CD8-positive, alpha-beta T cell (primary cell): ENCODE measurements at places on chromosomes 3 and 15. TPM values are rescaled to one million over a fixed set of nuclear protein-coding genes. Genes with fewer than 3 reads are reported as not detected.
A peak's percentile ranks its signal among the peaks of the same experiment; 100 is the strongest.

The EPB42 gene
- total RNA-seq = not detected

DNA sequence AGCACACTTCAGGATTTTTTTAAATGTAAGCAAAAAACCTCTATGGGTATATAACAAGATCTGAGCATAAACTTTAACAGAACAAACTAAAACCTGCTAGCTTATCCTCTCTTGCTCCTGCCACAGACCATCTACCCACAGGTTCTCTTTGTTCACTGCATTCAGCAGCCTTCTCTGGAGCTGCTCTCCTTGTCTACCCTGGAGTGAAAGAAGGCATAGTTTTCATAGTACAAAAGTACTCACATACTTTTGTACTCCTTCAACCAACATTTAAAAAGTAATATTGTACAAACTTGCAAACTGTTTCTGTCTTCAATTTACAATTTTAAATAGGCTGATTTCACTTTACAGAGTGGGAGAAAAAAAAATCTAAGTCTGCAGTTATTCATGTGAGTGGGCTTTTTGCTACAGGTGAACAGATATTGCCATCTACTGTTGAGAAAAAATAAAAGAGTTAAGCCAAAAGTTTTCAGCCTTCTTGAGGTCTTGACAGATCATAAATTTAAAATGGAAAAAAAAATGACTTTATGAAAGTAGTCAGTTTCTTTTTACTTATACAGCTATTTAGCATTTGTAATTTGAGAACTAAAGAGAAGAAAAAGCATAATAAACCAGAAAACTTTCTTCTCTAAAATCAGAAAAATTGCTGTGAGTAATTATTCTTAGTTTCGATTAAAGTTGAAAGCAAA lies 20.4 kb downstream of the TERC start:
- no peak for DNase-seq

- DNase-seq = no peak
These were observed at the start of gene LSAMP for GRCh38 chr3:116445311-116445841. LSAMP (minus strand) TSS chr3:116445487.

GRCh38 chr3:82329300-82329699 lies 567.9 kb upstream of the GBE1 start:
- no peak for DNase-seq

- DNase-seq = no peak
These were observed 19.3 kb upstream of the NOX5 start for GRCh38 chr15:68994981-68995761.

The TTLL13 gene
- total RNA-seq = 0.28 TPM

GRCh38 chr3:73228000-73228399 lies 166.5 kb downstream of the EBLN2 start:
- no peak for DNase-seq

The CAPN3 gene
- 6.4 TPM for total RNA-seq

DNA sequence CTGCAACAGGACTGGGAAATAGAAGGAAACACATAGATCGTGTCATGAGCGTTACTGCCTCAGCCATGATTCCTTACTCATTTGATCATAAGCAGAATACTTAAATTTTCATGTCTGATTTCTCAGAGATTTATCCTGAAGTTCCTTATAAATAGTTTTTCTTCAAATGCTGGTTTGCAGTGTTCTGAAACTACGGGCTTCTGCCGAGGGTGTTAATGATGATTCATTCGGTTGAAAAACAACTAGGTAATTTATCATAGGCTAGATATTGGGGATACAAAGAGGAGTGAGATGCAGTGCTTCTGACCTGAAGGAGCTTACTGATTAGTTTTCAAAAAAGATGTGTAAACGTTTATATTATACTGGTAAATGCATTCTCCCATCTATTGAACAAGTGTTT lies 428.9 kb downstream of the NLGN1 start:
- no peak for DNase-seq

The RGMA gene
- total RNA-seq = 0.50 TPM

- DNase-seq = no peak
These were observed 464.9 kb upstream of the RBMS3 start for GRCh38 chr3:28816017-28816416.

GRCh38 chr15:26773067-26773877 lies 406 bp upstream of the GABRB3 start:
- DNase-seq = no peak

The GP9 gene
- total RNA-seq = not detected

The AQP9 gene
- not detected for total RNA-seq

- DNase-seq = no peak
These were observed 3.6 kb upstream of the EIF4E3 start for GRCh38 chr3:71728632-71729342.

GRCh38 chr15:43966646-43967045 lies 139.8 kb downstream of the WDR76 start:
- no peak for DNase-seq

DNA sequence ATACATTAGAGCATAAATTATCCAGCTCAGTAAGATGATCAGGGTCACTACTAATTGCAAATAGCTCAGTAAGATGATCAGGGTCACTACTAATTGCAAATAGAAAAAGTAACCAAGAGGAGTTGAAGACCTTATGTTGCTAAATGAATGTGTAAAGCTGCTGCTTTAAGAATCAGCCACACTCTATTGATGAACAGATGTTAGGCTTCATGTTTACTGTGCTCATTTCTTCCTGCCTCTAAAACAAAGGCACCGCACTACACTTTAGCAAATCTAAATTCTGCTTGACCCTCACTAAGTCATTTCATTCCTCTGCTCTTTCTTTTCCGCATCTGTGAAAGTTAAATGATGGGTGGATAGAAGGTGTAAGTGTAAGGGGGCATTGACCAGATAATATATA lies 92.6 kb upstream of the PLSCR4 start:
- DNase-seq = no peak

- no peak for DNase-seq
These were observed 93.1 kb downstream of the ARHGEF26 start for GRCh38 chr3:154214306-154214705.

The GASK1A gene
- not detected for total RNA-seq

The SCAANT1 gene
- total RNA-seq = not detected

DNA sequence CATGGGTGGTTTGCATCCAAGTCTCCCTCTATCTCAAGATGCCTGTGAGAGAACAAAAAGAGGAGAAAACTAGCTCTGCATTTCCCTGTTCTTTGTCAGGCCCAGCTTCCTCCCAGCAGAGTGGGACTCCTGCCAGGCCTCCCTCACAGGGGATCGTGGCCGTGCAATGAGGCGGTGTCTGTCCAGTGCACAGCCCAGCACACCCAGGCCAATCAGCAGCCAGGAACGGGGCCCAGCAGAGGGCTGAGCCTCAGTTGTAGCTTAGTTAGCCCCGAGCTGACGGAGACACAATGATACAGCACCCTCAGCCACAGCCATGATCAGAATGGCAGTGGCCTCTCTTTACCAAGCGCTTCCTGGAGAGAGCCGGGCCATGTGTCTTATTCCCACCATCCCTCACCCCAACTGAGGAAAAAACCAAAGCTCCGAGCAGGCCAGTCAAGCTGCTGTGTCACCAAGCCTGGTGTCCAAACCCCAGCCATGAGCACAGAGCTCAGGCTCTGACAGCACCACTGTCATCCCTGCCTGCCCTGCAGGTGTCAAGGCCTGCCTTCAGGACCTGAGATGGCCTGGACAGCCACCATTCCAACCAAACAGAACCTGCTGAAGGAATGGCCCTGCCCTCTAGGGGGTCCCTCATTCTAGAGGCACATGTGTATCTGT lies 71.1 kb downstream of the DNAJB8 start:
- no peak for DNase-seq

The PLOD2 gene
- not detected for total RNA-seq

DNA sequence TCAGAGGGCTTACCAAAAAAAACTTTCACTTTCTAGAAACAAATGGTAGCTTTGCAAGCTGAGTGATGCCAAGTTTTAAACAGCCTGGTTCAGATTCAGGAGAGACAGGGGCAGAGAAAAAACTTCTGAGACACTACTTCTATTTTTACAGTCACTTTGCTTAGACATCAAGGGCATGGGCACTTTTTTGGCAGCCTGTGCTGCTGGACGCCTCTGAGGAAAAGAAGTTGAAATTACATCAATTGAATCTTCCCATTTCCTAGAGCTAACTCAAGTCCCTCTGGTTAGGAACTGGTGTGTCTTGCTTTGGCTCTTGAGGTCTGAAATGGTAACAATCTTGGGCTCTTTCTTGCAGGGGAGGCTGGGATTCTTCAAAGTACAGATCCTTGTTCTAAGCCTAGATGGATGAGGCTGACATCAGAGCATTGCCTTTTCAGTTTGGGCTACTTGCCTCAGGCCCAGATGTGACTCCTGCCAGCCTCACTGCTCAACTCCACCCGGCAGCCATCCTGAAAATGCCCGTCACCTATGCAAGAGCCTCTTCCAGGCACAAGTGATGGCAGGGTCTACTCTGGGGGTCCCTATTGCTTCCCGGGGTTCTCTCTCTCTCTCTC lies 357.5 kb downstream of the FOXP1 start:
- no peak for DNase-seq

GRCh38 chr3:46024131-46024530 lies 3.2 kb downstream of the XCR1 start:
- DNase-seq = no peak

DNA sequence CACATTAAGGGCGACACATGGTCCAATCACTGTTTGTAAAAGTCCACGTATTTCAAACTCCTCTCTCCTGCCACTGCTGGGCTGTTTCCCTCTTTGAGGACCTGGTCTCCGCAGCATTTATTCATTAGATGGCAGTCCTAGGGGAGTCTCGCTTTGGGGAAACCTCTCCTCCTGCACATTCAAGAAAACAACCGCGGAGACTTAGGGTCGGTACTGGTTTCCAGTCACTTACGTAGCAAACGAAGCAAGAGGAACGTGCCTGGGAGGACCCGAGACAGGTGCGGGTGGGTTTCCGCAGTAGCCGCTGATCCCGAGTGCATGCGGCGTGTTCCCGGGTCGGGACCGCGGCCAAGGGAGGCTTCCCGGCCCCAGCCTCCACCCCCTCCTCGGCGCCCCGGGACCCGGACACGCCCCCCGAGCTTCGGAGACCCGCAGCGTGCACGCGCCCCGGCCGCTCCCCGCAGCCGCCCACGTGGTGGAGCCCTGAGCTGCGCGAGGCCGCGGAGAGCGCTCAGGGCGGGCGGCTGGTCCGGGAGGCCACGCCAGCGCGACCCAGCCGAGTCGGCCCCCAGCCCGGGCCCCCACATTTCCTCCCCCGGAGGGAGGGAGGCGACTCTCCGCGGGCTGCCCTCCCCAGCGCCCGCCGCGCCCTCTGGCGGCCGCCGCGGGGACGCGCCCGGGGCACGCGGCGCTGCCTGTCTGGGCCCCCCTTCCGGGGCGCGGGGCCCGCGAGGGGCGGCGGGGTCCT lies 1.1 kb upstream of the IGF1R start:
- DNase-seq = peak; percentile 67

GRCh38 chr3:170585937-170586310 lies at the start of gene SLC7A14:
SLC7A14 (minus strand) TSS chr3:170586075; CDS start chr3:170526936, 59,139 bp downstream.
- no peak for DNase-seq

DNA sequence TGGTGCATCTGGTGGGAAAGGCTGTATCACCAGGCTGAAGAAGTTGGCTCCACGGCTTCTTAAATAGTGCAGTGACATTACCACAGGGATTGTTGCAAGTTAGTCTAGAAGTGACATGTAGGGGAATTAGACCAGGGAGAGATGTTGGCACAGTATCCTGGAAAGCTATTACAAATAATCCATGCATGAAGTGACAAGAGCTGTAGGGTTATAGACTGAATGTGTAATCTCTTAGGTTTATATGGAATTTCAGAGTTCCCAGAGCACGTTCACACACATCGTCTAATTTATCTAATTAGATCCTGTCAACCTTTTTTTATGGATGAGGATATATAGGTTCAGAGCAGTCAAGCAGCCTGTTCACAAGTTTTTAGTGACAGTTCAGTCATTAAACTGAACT lies 37.3 kb upstream of the APH1B start:
- DNase-seq = no peak

The CHRNA3 gene
- total RNA-seq = not detected

DNA sequence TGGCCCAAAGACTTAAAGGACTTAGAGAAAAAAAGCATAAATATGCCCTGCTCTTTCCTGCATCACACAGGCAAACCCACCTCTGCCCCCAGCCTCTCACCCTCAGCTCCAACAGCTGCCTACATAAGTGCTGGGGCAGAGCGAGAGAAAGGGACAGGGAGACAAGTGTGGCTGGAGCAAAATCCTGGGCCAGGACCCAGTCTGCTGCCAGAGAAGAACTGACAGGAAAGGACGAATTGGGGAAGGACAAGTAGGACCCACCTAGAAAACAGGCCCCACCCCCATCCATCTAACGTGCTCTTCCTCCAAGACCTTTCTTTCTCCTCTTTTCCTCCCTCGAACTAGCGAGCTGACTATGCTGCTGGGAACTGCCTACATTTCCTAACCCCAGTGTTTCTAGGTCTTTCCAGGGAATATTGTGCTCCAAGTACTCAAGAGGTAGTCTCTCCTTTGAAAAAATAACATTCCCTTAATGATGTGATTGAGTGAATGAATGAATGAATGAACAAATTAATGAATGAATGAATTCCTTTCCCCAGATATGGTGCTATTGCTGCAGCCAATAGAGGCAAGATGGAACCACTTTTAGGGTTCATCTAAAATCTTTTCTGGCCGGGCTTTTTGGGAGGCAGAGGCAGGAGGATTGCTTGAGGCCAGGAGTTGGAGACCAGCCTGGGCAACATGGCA lies 18.4 kb downstream of the IGDCC4 start:
- DNase-seq = no peak

DNA sequence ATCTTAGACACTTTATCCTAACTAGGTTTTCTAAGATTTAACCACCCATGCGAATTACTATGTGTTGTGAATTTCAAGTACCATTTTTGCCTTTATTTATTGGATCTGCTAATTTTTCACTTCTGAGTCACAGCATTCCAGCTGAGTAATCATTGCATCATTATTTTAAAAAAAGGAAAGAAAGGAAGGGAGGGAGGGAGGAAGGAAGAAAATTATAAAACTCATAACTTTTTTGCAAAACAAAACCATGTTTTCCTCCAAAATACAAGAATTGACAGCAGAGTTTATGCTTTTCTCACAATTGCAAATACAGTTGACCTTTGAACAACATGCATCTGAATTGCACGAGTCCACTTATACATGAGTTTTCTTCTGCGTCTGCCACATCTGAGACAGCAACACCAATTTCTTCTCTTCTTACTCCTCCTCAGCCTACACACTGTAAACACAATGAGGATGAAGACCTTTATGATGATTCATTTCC lies 651.4 kb upstream of the NECTIN3 start:
- no peak for DNase-seq

DNA sequence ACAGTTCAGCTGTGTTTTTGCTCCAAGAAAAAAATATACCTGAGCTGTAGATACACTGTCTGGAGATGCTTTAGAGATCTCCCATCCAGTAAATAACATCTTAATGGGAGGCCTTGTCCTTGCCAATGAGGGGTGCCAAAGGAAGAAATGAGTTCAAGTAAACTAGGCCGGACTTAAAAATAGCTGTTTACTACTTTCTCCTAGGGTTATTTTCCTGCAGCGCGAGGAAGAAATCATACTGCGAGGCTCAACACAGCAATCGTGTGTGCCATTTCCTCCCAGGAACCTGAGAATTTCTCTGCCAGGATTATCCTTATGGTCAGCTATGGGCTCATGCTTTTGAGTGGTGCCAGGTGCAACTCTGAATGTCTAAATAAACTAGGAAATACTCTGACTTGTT lies 71.9 kb downstream of the CMTM8 start:
- no peak for DNase-seq

GRCh38 chr3:161851941-161852566 lies 355.4 kb downstream of the OTOL1 start:
- DNase-seq = peak; percentile 3

The HHLA2 gene
- 0.41 TPM for total RNA-seq
